NCI-H510A treated with DMSO at 0.1 percent for 48 hours (cell line): ENCODE measurements at places on chromosomes 13 and 19.

GRCh38 chr13:52849291-52850071 lies 1.0 kb upstream of the PCDH8 start:
- no peak for DNase-seq

GRCh38 chr13:28320884-28321574 lies 173.9 kb downstream of the FLT1 start:
- DNase-seq = peak; percentile 81

GRCh38 chr19:19470579-19470978 lies 44.8 kb downstream of the TSSK6 start:
- DNase-seq = no peak

GRCh38 chr19:29539670-29540069 lies 13.9 kb downstream of the VSTM2B start:
- DNase-seq = no peak

DNA sequence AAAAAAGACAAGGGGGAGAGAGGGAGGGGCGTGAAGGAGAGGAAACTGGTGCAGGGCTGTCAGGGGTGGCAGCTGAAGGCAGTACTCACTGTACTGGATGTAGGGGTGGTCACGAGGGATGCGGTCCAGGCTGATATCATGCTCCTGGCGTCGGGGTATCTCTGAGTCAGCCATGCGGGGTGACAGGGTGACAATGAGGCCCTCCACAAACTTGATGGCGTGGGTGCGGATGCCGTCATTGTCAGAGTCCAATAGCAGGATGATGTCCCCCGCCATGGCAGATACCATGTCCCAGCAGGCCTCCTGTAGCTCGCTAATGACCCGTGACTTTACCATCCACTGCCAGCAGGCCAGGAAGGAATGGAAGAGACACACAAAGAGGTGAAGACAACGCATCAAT lies 15.3 kb downstream of the SYMPK start:
- DNase-seq = no peak

DNA sequence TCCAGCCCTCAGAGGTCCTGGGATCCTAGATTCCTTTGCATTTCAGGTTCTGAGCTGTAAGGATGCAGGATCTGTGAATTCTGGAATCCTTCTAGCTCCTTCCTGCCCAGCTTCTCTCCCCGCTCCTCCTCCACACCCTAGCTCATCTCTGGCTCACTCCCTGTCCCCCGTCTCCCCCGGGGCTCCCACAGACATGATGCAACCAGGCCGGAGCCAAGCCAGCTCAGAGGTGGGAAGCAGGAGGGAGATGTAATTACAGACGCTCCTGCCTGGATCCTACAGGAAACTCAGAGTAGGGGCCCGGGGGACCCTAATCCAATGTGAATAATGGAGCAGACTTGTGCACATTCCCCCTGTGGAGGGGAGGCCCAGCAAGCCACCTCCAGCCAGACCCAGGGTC lies 4.5 kb downstream of the GNG8 start:
- no peak for DNase-seq

GRCh38 chr19:18278521-18279265 lies 2.7 kb downstream of the JUND start:
- DNase-seq = no peak

- DNase-seq = no peak
These were observed 13.1 kb downstream of the DNM2 start for GRCh38 chr19:10730932-10731331.

DNA sequence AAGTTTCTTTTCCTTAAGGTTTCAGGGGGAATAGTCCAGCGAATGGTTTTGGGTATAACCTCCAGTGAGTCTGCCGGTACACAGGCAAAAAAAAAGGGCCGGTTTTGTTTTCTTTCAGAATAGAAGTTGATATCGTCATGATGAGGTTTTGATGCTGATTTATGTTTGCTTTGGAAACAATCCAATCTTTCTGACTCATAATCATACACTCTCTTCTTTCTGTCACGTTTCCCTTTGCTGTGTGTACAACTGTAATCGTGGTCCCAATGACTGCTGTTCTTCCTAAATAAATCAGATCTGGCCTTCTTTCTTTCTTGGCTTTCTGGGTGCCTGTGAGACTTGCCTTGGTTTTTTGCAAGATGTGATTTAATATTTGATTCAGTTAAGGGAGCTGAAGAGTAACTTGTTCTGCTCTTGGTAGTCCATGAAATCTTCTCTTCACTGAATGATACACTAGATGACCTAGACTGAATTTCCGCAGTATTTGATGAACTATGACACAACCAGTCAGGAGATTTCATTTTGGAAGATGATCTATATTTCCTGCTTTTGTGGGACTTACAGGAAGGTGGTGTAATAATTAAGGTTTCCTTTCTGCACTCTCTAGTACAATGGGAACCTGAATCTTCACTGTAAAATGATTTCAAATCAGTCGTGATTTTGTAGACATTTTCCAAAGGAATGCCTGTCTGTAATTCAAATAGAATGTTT lies 34.9 kb upstream of the METTL21C start:
- no peak for DNase-seq

DNA sequence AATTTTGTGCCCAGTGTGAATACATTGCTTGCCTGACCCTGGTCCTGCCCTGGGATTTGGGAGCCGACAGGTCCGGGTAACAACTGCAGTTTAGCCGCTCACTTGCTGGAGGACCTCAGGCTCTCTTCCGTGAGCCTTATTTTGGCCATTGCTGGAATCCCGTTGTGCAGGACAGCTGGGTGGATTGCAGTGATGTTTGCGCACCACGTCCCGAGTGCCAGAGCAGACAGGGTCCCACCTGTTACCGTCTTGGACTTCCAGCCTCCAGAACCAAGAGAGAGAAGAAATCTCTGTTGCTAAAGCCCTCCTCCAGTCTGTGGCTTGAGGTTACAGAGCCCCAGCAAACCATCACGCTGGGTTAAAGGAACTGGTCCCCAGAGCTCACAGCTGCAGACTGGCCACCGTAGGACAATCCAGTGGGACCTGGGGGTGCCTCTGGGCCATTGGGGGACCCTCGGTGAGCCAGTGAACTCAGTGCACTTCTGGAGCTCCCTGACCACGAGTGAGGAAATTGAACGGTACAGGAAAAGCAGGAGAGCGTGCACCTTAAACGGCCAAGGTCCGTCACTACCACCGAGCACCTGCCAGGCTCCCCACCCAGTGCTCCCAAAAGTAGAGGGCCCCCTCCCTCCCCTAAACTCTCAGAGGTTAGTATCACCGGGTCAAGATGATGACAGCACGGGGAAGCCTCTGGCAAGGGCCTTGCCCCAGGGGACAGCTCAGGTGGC lies 92.9 kb downstream of the GNG7 start:
- no peak for DNase-seq

DNA sequence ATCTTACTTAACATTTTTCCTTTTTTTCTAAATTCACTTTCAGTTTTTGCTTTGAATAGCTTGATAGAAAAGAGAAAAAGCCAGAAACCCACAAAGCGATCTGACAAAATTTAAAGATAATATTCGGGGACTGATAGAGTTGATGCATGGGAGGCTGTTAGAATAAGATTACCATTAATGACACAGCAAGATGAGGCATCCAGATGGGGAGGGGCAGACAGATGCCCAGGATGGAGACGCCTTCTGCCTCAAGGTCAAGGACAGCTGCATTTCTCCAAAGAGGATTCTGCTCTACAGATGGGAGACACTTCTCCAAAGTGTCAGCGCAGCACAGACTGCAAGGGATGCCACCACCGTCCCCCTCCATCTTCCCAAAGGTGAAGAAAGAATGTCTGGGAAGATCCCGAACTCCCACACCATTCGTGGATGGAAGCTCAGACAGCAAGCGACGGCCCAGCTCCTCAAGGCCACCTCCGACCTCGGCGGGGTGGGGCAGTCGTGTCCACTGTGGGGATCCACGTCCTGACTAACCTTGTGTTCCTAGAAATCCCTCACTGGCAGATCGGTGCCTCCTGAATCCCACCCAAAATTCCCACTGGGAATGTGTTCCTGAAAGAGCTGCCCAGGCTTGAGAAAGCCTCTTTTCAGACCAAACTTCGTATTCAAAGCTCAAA lies 32.9 kb downstream of the NAXD start:
- no peak for DNase-seq

- no peak for DNase-seq
These were observed 57.6 kb downstream of the COL4A1 start for GRCh38 chr13:110249326-110249725.

GRCh38 chr13:86020351-86021002 lies 221.3 kb upstream of the SLITRK6 start:
- no peak for DNase-seq

- DNase-seq = no peak
These were observed 35.9 kb downstream of the COG3 start for GRCh38 chr13:45500492-45501174.

DNA sequence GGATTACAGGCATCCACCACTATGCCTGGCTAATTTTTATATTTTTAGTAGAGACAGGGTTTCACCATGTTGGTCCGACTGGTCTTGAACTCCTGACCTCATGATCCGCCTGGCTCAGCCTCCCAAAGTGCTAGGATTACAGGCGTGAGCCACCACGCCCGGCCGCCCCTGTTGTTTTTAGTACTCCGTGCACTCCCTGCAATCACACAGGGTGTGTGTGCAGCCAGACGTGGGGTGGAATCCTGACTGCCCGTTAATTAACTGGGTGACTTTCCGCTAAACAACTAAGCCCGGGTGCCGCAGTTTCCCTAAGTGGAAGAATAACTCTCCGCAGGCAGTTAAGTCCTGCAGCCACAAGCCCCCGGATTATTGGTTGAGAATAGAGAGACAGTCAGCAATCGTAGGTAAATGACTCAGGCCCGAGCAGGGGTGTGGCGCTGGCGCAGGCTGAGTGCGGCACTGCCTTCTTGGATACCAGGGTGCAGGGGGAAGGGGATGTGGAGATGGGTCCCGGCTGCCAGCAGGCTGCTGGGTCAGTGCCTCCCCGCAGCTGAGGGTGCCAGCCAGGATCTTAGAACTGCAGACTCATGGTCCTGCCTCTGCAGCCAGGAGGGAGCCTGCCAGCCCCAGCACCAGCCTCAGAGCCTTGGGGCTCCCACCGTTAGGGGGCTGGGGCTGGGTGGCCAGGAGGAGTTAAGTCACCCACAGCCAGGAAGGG lies 6.1 kb upstream of the FXYD3 start:
- no peak for DNase-seq
